Stimulated activated CD8-positive, alpha-beta memory T cell treated with anti-CD3 and anti-CD28 coated beads, Interleukin-2, amount 100 ng/mL, for 1 hour (primary cell): ENCODE measurements at places on chromosomes 5 and 9.

DNA sequence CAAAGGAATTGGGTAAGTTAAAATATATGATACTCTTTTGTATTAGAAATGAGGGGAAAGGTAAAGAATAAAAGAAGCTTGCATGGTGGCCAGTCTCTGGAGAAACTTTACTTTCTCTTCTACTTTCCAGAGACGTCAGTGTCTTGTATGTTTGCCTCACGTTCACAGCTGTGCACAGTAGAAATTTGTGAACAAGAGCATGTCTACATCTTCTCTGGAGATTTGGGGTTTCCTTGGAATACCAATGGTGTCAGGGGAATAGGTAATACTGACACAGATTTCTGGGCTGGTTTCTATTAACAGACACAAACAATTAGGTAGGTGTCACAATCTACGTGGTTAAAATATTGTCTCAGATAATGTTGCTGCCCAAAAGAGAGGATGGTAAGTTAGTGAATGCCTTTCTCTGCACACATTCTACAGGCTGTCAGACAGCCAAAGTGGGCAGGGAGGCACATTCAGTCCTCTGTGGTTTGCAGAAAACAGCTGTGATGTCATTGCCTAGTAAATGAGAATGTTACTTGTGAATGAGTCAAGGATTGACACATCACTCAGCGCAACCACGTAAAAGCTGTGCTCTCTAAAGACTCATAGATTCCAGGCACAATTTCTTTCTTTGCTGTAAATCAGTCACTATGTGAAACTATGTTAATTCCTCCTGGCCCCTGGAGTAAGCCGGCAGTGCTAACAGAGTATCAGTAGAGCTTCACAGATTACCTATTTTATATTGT, 397.1 kb downstream of the MAN2A1 start:
- DNase-seq = no peak

- DNase-seq = no peak
These were observed 158.6 kb upstream of the DMRT1 start for GRCh38 chr9:682633-683508.

DNA sequence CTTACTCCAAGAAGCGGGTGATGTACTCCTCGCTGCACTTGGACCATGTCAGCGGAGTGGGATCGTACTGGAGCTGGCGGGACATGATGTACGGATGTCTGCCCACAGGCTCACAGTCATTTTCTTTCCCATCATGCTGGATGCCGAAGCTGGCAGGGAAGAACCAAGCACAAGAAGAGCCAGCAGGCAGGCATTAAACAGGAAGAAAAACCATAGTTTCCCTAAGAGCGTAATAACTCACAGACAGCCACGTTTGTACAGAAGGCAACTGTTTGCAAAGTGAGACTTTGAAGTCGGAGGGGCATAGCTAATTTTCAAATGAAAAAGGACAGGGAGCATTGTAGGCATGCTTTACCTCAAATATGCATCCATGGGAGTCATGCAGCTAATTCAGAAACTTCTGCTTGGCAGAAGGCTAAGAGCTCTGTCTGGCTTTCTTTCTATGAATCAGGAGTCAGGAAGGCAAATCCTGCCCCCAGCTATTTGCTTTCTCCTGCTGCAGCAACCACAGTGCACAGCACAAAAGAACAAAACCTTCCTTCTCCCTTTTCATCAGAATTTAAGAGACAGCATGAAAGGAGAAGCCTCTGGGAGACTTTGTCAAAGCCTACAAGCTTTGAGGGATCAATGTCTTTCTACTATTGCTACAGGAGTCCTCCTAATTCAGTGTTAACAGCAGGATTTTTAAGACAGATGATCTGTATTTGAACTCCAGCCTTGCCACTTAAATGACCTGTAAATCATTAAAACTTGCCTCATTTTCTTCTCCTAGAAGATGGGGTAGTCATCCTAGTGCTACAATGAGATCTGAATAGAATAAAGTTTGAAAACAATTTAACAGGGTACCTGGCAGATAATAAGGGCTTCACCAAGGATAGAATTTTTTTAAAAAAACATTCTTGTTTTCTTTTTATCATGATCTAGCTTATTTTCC, 209.1 kb downstream of the TARS1 start:
- no peak for DNase-seq

DNA sequence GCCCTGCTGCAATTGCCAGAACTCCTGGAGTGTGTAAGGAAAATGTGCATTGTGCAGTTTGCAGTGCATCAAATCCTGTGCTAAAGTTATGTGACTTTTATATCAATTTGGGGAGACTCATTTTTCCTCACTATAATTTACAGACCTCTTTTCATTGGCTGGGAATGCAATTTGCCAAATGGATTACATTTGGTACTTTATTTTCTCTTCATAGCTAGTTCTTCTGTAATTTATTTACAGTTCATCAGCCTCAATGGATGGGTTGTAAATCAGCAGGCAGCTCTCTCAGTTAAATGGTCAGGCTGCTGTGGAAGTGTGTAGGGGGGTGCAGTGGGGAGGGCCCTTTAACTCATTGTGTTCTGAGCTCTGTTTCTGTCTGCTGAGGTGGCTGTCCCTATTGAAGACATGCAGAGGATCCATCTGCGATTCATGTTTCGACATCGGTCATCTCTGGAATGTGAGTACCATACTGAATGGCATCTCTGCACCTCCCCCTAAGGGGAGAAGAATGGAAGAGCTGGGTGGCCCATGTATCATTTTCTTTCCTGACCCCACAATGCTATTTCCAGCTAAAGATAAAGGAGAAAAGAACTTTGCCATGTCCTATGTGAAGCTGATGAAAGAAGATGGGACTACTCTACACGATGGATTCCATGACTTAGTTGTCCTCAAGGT, 74.6 kb downstream of the DOCK2 start:
- DNase-seq = no peak

DNA sequence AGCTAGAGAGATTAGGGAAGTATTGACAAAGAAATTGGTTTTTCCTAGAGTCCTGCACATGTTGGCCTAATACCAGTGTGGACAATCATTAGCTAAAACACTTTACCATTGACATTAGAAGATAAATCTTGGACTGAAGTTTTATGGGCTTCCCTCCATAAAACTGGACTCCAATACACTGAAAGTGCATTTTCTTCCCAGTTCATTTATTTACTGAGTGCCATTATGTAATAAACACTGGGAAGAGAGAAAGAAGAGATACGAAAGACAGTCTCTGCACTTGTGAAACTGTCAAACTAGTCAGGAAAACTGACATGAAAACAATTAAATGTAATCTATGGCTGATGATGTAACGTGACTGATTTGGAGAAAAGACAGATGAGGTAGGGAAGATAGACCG, 539.3 kb downstream of the ZNF608 start:
- DNase-seq = no peak

DNA sequence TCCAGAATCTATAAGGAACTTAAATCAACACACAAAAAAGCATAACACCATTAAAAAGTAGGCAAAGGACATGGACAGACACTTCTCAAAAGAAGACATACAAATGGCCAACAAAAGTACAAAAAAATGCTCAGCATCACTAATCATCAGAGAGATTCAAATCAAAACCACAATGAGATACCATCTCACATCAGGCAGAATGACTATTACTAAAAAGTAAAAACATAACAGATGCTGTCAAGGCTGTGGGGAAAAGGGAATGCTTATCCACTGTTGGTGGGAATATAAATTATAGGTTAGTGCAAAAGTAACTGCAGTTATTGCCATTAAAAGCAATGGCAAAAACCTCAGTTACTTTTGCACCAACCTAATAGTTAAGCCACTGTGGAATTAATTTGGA, 32.2 kb upstream of the SPATA31D4 start:
- DNase-seq = no peak

GRCh38 chr9:100999906-101000544, 28.5 kb upstream of the PLPPR1 start:
- DNase-seq = no peak

DNA sequence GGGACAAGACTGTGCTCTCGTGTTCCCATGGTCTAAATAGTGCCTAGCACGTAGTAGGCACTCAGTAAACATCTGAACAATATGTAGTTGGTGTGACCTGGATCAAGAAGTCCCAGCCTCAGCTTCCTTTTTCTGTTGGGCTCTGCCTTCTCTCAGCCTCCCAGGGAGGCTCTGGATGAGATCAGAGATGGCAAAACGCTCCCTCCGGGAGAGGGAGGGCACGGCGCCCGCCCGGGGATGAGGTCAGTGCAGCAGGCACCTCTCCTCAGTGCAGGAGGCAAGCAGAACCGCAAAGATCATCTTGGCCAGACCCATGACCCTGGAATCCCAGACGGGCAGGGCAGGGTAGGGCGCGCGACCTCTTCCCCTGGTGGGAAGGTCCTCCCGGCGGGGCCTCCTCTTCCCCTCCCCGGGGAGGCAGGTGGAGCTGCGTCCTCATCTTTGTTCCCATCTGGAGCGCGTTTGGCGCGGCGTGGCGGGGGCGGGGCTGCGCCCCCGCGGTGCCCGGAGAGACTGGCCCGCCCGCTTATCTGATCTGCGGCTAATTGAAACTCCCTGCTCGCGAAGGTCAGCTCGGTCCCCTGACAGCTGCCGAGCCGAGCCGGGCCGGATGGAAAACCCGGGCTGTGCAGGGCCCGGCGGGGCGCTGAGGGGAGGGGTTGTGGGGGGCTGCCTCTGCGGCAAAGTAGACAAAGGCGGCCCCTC, 60.9 kb downstream of the CXXC5 start:
- no peak for DNase-seq

- DNase-seq = peak; percentile 14
These were observed 157.1 kb downstream of the ARRDC3 start for GRCh38 chr5:91225848-91226686.
